Activated CD8-positive, alpha-beta memory T cell treated with anti-CD3 and anti-CD28 coated beads for 1 hour (primary cell): ENCODE measurements at places on chromosomes 12 and 14.

GRCh38 chr14:89833120-89833532, 121.4 kb downstream of the EFCAB11 start:
- DNase-seq: no peak

GRCh38 chr14:33836203-33836899, 114.5 kb downstream of the EGLN3 start:
- no peak for DNase-seq

- DNase-seq: no peak
Measured at GRCh38 chr12:115583591-115583990, 693.9 kb downstream of the MED13L start.

- DNase-seq: no peak
Measured at GRCh38 chr14:67815573-67816225, 691 bp downstream of the ZFYVE26 start.

DNA sequence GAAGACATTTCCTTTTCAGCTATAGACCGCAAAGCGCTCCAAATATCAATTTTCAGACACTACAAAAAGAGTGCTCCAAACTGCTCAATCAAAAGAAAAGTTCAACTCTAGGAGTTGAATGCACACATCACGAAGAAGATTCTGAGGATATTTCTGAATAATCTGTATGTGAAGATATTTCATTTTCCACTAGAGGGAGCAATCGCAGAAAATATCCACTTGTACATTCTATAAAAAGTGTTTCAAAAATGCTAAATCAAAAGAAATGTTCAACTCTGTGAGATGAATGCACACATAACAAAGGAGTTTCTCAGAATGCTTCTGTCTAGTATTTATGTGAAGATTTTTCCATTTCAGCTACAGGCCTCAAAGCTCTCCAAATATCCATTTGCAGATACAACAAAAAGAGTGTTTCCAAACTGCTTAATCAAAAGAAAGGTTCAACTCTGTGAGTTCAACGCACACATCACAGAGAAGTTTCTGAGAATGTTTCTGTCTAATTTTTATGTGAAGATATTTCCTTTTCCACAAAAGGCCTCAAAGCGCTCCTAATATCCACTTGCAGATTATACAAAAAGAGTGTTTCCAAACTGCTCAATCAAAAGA, 643.8 kb upstream of the ALG10B start:
- no peak for DNase-seq

- no peak for DNase-seq
Measured at GRCh38 chr12:113582521-113583218, 111.0 kb upstream of the LHX5 start.

GRCh38 chr14:101571004-101571403, 9.7 kb downstream of the DIO3 start:
- DNase-seq: no peak

- no peak for DNase-seq
Measured at GRCh38 chr12:88237954-88238353, 95.8 kb downstream of the TMTC3 start.

GRCh38 chr12:10033783-10034545, 3.5 kb downstream of the CLEC9A start:
- no peak for DNase-seq

DNA sequence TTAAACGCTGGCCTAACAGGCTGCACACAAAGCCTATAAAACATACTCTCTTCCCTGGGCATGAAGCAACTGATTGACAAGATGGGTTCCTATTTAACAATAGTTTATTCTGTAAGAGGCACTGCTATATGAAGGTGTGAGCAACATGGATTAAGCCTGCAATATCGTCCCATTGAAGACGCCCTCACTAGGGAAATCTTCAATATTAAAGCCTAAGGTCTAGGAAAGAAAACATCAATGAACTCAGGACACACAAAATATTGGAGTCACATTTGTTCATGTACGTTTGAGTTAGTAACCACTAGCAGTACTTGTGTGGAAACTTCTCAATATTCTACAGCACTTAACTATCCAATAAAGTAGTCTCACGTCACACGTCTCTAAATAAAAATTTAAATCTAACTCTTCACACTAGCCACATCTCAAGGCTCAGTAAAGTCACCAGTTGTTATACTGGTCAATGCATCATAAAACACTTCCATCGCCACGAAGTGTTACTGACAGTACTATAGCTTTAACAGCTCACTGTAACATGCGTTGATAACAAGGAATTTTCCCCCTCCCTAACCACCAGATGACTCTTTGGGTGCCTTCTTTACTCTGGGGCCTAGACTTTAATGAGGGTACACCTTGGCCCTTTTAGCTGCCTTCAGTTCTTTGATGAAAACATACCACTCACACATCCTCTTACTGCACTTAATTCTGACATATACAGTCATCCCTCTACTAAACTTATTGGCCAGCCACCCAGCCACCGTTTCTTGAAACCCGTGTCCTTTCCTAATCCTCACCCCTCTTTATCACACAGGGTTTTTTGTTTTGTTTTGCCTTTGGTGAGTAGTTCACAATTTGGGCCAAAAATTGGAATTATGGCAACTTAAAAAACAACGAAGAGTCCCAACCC, 50.1 kb upstream of the OR5AU1 start:
- DNase-seq: no peak

DNA sequence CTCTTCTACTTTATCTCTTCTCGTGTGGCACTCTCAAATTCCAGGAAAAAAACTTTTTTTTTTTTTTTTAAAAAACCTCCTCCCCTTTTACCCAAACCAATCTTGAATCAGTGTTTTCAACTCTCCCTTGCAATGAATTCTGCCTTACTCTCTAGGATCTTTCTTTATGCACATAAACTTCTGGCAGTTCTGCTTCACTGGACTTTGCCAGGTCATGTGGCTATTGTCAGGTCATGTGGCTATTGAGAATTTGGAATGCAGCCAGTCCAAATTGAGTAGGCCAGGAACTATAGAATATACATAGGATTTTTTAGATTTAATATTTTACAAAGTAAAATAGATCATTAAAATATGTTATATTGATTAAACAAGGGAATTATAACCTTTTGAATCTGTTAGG, 218.2 kb downstream of the TMTC3 start:
- DNase-seq: no peak

GRCh38 chr12:118058881-118059280, 2.1 kb downstream of the WSB2 start:
- no peak for DNase-seq

- no peak for DNase-seq
Measured at GRCh38 chr14:45798659-45799058, 545.7 kb upstream of the MIS18BP1 start.

DNA sequence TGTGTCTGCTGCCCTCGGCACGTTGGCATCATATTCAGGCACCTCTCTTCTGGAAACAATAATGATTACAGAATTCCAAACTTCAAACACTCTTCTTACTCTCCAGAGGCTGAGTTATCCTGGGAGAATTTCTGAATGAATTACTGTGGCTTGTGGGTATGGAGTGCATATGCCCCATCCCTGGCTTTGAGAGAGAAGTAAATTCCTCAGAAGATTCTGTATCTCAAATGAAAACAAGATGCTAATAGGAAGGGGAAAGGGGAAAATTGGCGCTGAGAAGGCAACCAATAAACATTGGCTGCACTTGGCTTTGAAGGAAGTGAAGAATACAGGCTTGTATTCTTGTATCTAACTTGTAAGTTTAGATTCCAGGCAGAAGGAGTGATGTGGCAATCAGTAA, 132.0 kb upstream of the NOVA1 start:
- DNase-seq: no peak

- DNase-seq: no peak
Measured at GRCh38 chr14:65414961-65415589, 2.5 kb downstream of the FUT8 start.
